ENCODE measurements at places on chromosomes 16 and 17.

- ATAC-seq, result no peak
These were observed 43.7 kb upstream of the ZNF750 start for GRCh38 chr17:82883419-82884031.

GRCh38 chr17:3965118-3965800, 1.0 kb upstream of the ATP2A3 start:
- ATAC-seq, result peak; percentile 48

- no peak for ATAC-seq
These were observed 10.4 kb upstream of the FA2H start for GRCh38 chr16:74785031-74785430.

GRCh38 chr16:65922923-65923322, 443.6 kb upstream of the CDH5 start:
- ATAC-seq, result no peak

DNA sequence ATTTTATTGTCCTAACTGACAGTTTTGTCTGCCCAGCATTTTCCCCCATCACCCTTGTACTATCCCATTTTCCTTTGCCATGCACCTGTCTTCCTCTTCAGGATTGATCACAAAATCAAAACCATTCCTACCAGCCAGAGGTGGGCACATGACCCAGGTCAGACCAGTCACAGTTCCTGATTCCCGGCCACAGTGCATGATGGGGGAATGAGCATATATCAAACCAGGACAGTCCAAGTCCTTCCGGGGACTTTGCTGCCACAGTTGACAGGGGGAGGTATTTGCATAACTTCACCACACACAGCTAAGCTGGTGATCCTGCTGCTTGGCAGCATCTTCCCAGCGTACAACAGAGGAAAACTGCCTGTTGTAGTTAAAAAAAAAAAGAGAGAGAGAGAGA, 493.9 kb downstream of the WWOX start:
- ATAC-seq, result no peak

DNA sequence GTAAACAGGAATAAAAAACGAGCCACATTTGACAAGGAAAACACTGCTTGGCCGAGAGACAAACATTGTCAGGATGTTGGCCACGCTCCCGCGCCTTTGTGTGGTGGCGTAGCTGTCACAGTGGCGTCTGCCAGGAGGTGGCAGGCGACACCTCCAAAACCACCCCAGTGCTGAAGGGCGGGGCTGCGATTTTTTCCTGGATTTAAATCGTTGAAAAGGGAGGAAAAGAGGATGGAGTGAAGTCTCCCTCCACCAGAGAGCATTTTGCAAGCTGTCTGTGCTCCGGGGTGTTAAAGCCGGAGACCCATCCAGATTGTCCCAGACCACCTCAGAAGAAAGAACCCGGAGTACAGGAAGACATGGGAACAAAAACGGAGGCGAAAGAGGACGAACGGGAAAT, 12.7 kb downstream of the MRM3 start:
- ATAC-seq, result peak; percentile 56

- ATAC-seq, result no peak
These were observed 110.7 kb downstream of the WWOX start for GRCh38 chr16:78209951-78210661.

- no peak for ATAC-seq
These were observed 25.0 kb downstream of the ALOX15 start for GRCh38 chr17:4616476-4616875.

DNA sequence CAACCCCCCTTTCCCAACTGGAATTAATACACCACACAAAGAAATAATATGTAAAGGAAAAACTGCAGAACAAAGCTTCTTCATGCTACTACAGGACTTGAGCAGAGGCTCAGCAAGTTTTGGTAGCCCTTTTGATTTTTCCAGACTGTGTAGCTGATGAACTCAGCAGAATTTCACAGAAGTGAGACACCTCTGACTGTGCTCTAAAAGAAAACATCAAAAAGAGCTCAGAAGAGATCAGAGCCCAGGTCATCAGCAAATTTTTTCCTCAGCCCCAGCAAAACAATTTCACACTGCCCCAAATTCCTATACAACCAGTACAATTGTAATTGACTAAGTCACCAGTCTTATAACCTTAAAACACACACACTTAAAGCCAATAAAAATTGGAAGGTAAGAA, 38.0 kb downstream of the TTC19 start:
- peak; percentile 35 for ATAC-seq

DNA sequence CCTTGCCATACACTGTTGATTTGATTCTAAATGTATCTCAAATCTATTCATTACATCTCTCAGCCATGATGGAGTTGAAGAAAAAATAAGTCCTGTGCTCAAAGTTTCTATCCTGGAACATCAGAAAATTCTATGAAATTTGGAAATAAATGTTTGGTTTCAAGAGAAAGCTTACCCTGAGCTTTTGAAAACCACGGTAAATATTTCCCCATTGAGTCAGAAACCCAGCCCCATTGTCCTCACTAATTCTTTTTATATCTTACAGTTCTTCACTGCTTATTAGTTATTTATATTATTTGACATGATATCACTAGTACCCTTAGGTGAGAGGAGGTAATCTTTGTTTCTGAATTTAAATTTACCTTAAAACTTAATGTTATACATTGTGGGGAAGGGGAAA, 128.5 kb downstream of the MRTFB start:
- no peak for ATAC-seq

DNA sequence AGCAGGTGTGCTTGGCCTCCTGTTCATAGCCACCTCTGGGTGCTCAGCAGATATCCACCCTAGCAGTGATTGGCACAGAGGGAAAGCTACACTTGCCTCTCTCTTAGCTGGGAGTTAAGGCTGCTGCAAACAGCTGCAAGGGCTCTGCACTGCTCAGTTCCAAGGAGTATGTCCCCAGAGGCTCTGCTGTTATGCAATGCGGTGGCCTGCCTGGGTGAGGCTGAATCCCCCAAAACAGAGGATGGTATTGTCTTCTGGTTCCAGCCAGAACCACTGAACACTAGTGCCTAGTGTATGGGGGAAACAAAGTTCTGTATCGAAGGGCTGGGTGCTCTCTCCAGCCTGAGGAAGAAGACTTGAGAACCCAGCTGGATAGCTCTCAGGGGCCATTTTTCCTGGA, 16.8 kb downstream of the TMEM94 start:
- ATAC-seq, result no peak

GRCh38 chr16:86735727-86736126, 157.4 kb downstream of the FOXL1 start:
- ATAC-seq, result no peak

GRCh38 chr16:89001117-89002027, 24.4 kb upstream of the CBFA2T3 start:
- no peak for ATAC-seq

GRCh38 chr16:527015-527903, at the start of gene CAPN15:
Gene CAPN15, plus strand, starts transcription at chr16:527712. Its CDS starts 19,127 bp downstream, at chr16:546839.
- ATAC-seq, result peak; percentile 70

- peak; percentile 64 for ATAC-seq
These were observed 12.2 kb downstream of the ABCC1 start for GRCh38 chr16:15961571-15962090.

DNA sequence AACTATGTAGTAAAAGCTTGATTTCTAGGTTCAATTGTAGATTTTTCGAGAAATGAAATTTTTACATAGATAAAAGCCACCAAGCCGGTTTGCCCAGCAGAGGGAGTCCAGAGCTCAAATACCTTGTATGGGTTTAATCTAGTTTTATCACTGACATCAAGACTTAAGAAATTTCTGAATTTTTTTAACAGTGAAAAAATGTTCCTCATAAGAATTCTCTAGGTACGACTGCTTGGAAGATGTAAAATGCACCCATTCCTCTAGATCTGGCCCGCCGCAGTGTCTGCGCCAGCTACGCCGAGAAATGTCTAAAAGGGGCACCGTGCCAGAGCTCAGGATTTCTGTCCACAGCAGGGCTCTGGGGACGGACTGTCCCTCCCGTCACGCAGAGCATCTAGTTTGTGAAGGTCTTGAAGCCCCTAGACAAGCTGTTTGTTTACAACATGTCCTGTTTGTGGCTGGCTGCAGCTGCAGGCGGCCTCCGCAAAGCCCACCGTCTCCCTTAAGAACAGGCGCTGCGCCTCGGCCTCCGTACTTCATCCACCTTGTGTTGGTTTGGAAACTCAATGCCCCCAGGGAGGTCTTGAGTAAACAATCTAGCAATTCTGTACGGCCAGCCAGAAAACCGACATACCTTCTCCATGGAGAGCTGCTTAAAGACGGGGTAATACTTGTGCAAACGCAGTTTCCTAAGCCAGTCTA, 24.8 kb downstream of the MAP1LC3B start:
- no peak for ATAC-seq

DNA sequence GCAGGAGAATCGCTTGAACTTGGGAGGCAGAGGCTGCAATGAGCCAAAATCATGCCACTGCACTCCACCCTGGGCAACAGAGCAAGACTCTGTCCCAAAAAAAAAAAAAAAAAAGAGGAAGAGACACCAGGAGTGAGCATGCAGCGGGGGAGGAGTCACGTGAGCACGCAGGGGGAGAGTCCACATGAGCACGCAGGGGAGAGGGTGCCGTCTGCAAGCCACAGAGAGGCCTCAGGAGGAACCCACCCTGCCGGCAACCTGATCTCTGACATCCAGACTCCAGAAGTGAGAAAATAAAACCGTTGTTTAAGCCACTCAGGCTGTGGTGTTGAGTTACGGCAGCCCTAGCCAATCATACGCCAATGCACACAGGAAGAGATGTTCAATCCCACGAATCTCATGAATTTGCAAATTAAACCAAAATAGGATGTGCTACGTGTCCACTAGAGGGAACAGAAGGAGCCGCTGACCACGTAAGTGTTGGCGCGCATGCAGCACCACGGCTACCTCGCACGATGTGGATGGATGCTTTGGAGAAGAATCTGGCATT, 42.2 kb downstream of the CCDC57 start:
- no peak for ATAC-seq

DNA sequence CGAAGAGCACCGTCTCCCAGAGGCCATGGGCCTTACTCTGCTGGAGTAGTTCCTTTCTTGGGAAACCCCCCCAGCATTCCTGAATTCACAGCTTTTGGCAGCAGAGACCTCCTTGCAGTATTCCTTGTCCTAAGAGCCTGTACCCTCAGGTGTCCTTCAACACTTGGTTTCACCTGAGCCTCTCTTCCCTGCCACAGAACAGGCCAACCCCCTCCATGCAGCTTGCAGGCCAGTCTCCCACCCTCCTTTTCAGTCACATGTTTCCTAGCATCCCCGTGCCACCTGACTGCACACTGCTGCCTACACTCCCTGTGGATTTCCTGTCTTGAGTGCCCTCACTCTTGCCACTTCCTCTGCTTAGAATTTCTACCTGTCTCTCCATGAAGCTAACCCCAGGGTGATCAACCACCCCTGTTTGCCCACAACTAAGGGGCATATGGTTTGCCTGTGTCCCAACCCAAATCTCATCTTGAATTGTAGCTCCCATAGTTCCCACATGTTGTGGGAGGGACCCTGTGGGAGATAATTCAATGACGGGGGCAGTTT, 65.5 kb downstream of the DYNLRB2 start:
- no peak for ATAC-seq

DNA sequence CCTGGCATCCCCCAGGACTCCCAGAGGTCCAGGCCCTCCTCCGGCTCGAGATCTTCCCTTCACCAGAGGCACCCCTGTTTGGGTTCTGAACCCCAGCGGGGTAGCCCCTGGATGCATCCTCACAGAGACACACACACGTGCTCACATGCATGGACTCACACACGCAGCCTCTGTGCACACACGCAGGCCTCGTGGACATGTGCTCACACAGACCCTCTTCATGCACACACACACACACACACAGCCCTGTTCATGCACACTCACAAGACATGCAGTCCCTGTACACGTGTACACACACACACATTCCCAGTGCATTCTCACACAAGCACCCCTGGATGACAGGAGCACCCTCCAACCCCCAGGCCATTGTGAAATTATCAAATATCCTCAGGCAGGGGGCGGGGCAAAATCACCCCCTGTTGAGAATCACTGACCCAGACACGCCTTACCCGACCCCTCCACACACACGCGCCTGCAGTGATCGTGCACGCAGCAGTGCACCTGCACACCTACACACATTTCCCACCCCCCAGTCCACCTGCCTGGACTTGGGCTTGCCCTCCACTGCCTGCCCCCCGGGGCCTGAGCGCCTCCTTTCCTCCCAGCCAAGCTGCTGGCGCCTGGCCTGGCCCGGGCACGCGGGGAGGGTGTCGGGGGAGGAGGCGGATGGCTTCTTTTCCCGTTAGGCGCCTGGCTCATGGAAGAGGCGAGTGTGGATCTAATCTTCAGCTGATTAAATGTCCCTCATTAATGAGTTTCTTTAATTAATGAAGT, 62.6 kb downstream of the ENGASE start:
- no peak for ATAC-seq

DNA sequence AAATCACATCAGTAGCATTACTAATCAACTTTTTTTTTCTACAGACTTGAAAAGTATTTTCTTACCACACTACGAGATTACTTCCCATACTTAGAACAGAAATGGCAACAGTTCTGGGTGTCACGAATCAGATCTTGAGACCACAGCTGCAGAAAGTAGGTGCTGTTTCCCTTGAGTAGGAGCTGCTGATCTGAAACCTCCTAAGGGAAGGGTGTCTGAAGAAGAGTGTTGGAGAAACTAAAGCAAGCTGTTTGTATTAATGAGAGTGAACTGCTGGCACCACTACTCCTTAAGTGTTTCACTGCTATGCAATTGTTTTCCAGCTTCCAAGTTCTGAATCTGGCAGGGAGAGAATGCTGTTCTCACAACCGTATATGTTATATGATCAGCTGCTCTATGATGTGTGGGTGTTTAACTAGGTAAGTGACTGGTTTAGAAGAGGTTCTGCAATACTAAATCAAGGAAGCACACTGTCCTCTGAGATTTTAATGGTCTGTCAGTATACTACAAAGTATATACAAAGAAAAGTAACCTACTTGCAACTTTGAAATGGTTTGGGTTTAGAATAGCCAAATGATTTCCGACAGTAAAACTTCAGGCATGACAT, 3.3 kb downstream of the ZNF652 start:
- ATAC-seq, result peak; percentile 17

DNA sequence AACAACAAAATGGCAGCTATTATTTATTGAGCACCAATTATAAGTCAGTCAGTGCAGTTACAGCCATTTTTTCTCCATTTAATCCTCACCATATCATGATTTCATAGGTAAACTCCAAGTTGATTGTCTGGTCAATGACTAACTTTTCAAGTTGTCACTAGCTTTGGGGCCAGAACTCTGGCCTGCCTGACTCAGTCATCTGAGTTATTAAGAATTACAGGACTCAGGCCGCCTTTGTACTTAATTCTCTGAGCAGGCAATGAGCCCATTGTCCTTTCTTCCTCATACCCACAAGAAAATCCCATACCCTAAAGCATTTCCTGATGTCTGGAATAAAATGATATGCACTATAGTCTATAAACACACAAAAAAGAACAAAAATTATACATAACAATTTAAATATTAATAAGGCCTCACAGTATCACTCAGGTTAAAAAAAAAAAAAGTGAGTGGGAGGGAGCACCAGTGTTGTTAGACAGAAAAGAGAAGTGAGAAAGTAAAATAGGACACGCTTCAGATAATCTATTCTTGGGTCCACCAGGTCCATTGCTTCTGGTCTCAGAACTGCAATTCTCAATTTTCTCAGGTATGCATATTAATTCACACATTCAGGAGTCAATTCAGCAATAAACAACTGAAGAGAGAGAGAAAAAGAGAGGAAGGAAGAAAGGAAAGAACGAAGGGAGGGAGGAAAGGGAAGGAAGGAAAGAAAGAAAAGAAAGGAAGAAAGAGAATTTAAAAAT, 70.2 kb downstream of the SPAG9 start:
- no peak for ATAC-seq
